ENCODE measurements at places on chromosomes 2 and 18. TPM values are rescaled to one million over a fixed set of nuclear protein-coding genes. Genes with fewer than 3 reads are reported as not detected.

MYO3B gene
- total RNA-seq = 0.08 TPM

DNA sequence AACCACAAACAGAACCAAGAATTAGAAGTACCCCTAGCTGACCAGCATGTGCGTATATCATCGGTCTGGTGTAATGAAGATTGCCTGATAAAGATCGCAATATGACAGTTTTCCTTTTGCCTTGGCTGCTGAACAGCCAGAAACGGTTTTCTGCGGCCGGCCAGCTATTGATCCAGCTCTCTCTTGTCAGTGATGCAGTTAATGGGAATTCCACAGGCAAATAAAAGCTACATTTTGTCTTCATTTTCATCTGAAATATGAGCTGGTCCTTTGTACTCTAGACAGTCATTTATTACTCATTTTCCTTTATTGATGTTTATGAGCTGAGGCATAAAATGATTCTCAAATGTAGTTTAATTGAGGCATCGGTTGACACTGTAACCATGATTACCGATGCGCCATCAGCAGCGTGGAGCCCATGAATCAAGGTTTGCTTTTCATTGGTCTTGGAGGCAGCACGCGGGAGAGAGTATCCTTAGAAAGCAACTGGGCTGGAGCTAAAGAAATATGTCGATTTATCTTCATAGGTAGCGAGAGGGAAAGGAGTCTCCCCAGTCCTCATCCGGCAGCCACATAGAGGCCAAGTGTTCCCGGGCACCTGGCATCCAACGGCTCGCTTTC lies 535.2 kb downstream of the GALR1 start:
- no peak for DNase-seq

GRCh38 chr18:62842898-62843297 lies 127.6 kb downstream of the PHLPP1 start:
- no peak for DNase-seq

- DNase-seq = no peak
Measured at GRCh38 chr2:235066895-235067294, 115.1 kb downstream of the SH3BP4 start.

- no peak for DNase-seq
Measured at GRCh38 chr2:75041731-75042600, 83.5 kb downstream of the POLE4 start.

IL1RL2 gene
- total RNA-seq = 0.60 TPM

DNA sequence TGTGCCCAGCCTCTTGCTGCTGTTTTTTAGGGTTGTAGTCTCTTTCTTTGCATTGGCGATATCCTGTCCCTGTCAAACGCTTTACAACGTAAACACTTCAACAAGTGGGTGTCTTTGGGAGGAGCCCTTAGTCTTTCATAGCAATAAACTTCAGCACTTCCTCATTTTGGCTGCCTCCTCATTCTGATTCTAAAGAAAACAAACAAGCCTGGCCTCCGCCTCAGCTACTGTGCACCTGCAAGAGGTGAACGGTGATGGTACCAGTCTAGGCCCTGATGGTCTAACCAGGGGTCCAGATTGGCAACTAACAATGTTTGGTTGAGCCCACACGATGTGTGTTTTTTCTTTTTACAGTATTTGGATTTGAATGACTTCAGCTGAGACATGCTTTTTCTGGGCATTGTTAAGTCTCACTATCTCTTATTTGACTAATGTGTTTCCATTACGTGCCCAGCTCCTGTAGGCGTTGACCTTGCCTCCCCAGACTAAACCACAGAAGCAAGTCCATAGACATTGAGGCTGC lies 53.2 kb upstream of the CUL3 start:
- peak; percentile 23 for DNase-seq

- DNase-seq = no peak
Measured at GRCh38 chr2:27122791-27123190, 824 bp upstream of the ABHD1 start.

DNA sequence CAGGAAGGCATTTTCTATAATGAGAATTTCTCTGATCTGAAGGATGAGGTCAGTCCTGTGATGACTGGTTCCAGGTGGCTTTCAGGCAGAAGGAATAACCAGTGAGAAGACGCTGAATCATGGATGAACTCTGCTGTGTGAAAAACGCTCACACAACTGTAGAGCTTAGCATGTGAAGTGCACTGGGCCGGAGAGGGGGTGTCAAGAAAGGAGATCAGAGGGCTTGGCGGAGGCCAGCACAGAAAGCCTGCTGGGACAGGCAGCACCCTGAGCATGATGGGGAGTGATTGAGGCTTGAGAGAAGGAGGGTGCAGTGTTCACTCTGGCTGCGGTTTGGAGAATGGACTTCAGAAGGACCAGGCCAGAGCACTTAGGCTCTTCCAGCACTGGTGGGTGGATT lies 236.5 kb downstream of the TPGS2 start:
- no peak for DNase-seq

KDSR gene
- 78.2 TPM for total RNA-seq

DNA sequence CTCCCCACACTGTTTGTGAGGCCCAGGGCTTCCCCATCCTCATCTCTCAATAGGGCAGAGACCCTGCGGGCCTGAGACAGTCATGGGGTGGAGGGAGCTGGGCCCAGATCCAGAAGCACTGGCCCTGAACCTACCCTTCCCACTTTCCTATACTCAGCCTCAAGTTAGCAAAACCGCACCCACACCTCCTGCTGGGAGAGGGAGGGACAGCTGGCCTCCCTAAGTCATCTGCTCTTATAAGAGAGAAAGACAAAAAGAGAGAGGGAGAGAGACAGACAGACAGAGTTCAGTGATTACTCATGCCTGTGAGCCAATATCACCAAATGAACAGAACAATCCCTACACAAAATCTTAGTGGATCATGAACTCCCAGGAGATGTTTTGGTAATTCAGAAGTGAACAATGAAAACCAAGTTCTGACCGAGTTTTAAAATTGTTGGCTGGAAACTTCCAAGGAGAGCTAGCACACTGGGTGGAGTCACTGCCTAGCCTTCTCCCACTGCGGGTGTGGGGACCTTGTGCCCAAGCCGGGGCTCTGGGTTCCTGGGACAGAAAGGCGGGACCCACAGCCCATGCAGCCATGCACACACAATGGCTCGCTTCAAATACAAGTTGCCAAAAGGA lies 130.5 kb downstream of the PXDN start:
- no peak for DNase-seq

MDH1B gene
- total RNA-seq = 0.76 TPM

DNA sequence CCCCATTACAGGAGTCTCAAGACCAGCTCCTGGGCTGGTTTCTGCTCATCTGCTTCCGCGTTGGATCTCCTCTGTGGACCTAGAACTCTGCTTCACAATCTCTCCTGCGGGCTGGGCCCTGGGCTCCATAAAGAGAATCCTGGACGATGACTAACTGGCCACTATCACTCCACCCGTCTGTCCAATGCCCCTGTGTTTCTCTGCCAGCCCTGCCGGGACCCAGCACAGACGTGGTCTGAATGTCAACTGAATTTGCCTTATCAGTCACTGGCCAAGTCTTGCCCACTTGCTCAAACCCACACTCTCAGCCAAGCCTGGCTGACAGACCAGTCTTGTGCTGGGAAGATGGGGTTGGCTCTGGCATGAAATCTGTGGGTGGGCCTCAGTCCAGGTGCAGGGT lies 17.4 kb downstream of the KIF3C start:
- no peak for DNase-seq

Data from activated T-cell treated with anti-CD3 and anti-CD28 coated beads, Interleukin-2, amount 50 U/mL, for 4 hours (primary cell).